Stimulated activated CD4-positive, alpha-beta T cell treated with anti-CD3 and anti-CD28 coated beads, TNF-alpha, amount 100 ng/mL, for 24 hours (primary cell): ENCODE measurements at places on chromosomes 16 and 17.

DNA sequence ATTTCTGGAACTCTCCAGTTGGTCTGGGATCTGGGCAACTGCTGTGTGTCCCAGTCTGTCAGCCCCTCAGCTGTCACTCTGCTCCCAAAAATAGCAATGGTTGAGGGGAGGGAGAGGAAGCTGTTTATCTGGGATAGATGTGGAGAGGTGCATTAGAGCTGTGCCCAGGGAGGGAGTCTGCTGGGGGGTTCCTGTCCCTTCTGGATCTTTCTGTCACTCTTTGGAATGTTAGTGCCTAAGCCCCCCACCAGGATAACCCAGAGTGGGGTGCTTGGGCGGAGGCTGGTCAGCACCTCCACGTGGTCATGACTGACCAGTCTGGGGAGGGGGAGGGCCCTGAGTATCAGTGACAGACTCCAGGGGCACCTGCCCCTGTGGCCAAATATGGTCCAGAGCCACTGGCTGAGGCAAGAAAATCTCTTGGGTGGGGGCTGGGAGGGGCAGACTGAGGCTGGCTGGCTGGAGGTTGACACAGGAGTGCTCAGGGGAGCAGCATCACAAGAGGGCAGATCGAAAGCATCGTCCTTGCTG, at the start of gene UNC45B:
TSS of gene UNC45B (plus strand) at position 443 of the 531 bp plus-strand sequence. CDS start 447 bp downstream, outside the sequence.
- DNase-seq = no peak

GRCh38 chr17:73319766-73320165, 8.0 kb upstream of the CDC42EP4 start:
- DNase-seq = no peak

GRCh38 chr16:4461250-4462085, 13.0 kb downstream of the NMRAL1 start:
- DNase-seq = no peak

- DNase-seq = no peak
Measured at GRCh38 chr16:23359092-23359760, 57.1 kb downstream of the SCNN1B start.

- no peak for DNase-seq
Measured at GRCh38 chr17:1813088-1813487, 16.6 kb downstream of the SMYD4 start.

DNA sequence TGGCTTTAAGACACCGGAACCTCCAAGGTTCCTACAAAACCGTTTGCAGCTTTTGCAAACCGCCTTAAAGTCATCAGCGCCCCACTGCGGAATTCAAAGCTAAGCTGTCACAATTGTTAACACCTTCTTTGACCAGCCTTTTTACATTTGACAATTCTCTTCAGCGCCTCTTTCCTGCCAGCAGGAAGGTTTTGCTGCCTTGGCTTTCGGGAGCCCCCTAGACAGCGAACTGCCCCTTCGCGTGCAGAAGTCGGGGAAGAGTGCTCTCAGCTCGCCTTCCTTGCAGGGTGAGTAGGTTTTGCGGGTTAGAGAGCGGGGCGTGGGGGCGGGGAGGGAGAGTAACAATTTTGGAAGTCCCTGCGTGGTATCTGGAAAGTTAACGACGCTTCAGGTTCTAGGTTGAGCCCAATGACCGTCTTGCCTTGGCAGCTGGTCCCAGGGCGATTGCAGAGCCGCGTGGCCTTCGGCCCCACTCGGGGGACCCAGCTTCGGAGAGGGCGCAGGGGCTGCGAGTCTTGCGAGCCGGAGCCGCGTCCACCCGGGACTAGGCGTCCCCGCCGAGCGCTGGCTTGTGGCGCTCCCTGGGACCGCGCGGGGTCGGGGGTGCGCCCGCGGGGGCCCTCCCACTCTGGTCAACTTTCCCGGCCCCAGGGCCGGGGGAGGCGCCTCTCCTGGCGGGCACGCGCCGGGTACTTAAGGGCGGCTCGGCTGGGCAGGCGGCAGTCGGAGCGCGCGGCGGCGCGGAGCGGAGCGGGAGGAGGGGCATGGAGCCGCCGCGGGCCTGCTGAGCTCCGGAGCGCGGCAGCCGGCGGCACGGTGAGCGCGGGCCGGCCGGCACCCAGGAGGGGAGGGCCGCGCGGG, at the start of gene HAS3:
TSS of gene HAS3 (plus strand) at position 153 of the 861 bp plus-strand sequence. CDS start 3,743 bp downstream, outside the sequence.
- DNase-seq = no peak

DNA sequence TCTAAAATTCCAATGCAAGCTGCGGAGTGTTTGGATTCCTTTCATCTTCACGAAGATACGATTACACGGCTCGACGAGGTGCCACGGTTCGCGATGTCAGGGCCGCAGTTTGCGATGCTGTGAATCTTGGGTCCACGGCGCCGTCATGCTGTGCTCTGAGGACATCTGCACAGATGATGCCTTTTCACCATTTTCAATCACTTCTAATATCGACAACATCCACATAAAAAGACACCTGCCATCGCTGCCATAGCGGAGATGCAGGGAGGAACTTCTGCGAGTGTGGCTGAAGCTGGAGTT, 6.8 kb upstream of the APRT start:
- no peak for DNase-seq

- no peak for DNase-seq
Measured at GRCh38 chr17:49571283-49571682, 4.4 kb upstream of the NXPH3 start.

DNA sequence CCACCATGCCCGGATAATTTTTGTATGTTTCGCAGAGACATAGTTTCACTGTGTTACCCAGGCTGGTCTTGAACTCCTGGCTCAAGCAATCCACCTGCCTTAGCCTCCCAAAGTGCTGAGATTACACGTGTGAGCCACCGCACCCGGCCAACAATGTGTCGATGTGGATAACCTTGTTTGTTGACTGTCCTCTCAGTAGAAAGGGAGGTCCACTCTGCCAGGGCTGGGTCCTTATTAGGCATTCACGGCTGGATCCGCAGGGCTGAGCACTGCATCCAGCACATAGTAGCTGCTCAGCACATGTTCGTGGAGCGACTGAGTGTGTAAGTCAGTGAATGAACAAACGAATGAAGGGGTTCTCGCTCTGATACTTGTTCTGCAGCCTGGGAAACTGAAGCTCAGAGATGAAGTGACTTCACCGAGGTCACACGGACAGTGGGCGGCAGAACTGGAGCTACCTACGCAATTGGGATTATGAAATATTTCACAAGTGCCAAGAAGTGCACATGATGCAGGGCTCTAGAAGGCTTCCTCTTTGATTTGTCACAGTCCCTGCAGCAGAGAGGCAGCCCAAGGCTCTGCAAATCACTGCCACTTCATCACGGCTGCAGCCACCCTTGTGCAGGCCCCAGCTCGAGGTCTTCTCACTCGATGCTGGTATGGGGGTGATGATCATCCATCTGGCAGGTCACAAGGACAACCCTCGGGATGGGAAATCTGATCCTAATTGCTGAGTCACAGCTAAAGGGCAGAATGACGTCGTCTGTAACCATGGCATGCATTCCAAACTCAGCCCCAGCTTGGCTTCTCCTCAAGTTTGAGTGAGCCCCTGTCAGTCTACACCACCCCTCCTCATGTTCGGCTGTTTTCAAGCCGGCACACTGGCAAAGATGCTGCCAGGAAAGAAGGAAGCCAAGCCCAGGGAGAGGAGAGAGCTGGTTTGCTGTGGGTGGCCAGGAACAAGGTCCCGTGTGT, 28.0 kb upstream of the SNN start:
- DNase-seq = no peak

GRCh38 chr16:66205287-66206231, 160.9 kb upstream of the CDH5 start:
- DNase-seq = no peak

- no peak for DNase-seq
Measured at GRCh38 chr17:14813649-14814370, 451.3 kb downstream of the PMP22 start.

GRCh38 chr16:89855301-89855945, 18.0 kb upstream of the TCF25 start:
- DNase-seq = no peak

DNA sequence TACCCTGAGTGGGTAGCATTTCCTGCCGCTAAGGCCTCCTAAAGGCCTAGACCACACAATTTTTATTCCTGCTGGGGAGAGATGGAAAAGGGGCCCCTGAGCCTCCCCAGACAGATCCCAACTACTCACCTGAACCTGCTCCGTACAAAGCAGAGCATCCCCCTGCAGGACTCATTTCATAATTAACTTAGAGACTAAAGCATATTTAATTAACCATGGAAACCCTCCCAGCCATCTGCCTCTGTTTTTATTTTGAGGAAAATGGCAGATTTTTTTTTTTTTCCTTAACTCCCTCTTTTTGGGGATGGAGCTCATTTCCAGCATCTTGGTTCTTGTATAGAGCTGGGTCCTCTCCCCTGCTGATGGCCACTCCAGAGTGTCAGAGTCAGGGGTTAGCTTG, 96.5 kb upstream of the CRHR1 start:
- no peak for DNase-seq

DNA sequence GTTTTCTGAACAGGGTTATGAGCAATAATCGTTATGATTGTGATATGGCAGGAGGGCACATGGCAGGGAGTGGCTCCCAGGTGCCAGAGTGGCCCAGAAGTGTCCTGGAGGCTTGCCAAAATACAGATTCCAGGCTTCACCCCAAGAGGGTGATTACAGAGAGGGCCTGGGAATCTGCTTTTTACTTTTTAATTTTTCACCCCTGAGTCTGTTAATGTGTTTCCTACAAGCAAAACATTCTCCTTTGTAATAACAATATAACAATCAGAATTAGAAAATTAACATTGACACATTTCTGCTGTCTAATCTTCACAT, 212.4 kb downstream of the SNX29 start:
- no peak for DNase-seq

DNA sequence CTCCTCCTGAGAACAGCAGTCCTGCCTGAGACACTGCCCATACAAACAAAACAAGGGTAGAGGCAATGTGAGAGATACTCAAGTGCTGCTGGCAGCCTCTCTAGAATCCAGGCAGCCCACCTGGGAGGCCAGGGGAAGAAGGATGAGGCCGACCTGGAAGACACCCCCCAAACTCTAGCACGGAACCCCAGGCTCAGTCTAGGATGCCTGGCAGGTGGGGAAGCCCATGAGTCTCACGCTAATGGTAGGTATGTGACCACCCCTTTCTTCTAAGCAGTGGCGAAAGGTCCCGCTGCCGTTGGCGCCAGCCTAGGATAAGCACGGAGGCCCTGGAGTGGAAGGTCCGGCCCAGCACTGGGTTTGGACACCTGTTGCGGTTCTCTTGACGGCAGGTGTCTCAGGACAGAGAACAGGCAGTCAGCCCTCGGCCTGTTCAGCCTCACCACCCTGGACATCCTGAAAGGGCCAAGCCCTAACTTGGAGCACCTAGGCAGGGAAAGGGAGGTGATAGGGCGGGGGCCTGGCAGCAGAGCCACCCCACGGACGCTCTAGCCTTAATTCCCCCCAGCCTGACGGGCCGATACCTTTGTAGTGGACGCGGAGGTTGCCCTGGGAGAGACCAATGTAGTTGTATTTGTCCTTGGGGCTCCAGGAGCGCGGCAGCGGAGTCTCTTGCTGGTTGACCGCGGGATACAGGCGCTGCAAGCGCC, 487 bp downstream of the RANBP10 start:
- no peak for DNase-seq

GRCh38 chr16:71255721-71256120, 25.2 kb upstream of the HYDIN start:
- no peak for DNase-seq

- DNase-seq = no peak
Measured at GRCh38 chr17:48037838-48038323, 284 bp upstream of the COPZ2 start.

- DNase-seq = no peak
Measured at GRCh38 chr16:75193730-75194444, 13.1 kb downstream of the CTRB2 start.

DNA sequence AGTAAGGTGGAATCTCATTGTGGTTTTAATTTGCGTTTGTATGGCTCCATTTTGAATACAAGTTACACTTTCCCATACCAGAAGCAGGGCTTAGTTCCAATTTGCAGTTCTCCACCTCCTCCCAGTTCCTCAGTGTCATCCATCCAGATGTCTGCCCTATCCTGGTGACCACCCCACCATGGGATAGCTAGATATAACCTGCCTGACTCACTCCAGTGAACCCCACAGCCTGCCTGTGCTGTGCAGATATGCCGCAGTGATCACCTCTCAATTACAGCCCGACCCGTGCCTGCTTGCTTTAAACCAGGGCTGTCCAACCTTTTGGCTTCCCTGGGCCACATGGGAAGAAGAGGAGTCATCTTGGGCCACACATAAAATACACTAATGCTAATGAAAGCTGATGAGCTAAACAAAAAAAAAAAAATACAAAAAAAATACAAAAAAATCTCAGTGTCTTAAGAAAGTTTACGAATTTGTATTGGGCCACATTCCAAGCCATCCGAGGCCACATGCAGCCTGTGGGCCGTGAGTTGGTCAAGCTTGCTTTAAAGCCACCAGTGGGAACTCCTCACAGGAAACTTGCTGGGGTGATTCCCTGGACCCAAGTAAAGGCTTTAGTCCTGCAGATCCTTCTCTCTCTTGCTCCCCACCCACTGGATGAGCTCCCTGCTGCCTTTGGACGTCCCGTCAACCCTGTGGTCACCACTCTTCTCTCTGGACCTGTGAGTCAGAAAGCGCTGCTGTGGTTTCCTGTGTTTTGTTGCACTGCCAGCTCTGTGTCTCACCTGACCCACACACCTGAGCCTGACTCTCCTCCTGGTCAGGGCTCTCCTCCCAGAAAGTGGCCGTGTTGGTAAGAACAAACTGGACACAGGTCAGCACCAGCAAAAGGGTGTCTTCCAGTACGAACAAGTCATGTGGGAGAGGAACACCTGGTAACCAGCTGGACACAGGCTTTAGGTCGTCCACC, 83.0 kb downstream of the EMP2 start:
- DNase-seq = no peak

GRCh38 chr17:57612202-57613071, 132.7 kb downstream of the CCDC182 start:
- no peak for DNase-seq

DNA sequence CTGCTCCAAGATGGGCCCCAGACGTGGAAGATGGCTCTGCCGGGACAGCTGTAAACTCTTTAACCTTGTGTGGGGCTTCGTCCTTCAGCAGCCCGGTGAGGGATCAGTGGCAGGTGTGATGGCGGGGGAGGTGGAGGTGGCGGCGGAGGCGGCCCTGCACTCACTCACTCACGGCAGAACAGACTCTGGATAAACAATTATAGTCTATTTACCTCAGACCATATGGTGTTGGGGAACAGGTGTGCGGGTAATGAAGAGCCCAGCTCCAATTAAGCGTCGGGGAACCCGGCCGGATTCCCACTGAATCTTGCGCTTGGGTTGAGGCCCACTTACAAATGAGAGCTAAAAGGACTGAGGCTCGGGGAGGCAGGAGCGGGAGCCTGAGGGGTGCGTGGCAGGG, 104.3 kb upstream of the SDK2 start:
- DNase-seq = no peak
